Cerebellum (tissue), 4 donors: ENCODE measurements at places on chromosomes 6 and 20. TPM values are rescaled to one million over a fixed set of nuclear protein-coding genes. Genes with fewer than 3 reads are reported as not detected.

Gene POM121L2
- total RNA-seq, result not detected

Gene CASP8AP2
- total RNA-seq, result 36.7 TPM

Gene TRAM2
- total RNA-seq, result 4.6 TPM

Gene SLC22A7
- 0.36 TPM for total RNA-seq

Gene ROS1
- total RNA-seq, result not detected

Gene LST1
- 0.73 TPM for total RNA-seq

Gene DEFB124
- total RNA-seq, result not detected

Gene SSTR4
- 0.54 TPM for total RNA-seq

Gene ARFGEF3
- total RNA-seq, result 38.3 TPM

Gene GGTLC1
- total RNA-seq, result not detected

Gene BTN3A1
- 15.5 TPM for total RNA-seq

Gene TREM1
- 0.54 TPM for total RNA-seq

Gene PHACTR1
- 35.8 TPM for total RNA-seq

Gene SLCO4A1
- total RNA-seq, result 2.1 TPM

Gene PRICKLE4
- total RNA-seq, result 2.4 TPM
